ENCODE measurements at places on chromosomes 11 and 22.

GRCh38 chr11:35223371-35223796 is 84.4 kb downstream of the CD44 start:
- DNase-seq, result no peak

GRCh38 chr11:122732342-122733315 is 77.1 kb downstream of the UBASH3B start:
- no peak for DNase-seq

- no peak for DNase-seq
These were observed 33.3 kb downstream of the APOL6 start for GRCh38 chr22:35681454-35682052.

DNA sequence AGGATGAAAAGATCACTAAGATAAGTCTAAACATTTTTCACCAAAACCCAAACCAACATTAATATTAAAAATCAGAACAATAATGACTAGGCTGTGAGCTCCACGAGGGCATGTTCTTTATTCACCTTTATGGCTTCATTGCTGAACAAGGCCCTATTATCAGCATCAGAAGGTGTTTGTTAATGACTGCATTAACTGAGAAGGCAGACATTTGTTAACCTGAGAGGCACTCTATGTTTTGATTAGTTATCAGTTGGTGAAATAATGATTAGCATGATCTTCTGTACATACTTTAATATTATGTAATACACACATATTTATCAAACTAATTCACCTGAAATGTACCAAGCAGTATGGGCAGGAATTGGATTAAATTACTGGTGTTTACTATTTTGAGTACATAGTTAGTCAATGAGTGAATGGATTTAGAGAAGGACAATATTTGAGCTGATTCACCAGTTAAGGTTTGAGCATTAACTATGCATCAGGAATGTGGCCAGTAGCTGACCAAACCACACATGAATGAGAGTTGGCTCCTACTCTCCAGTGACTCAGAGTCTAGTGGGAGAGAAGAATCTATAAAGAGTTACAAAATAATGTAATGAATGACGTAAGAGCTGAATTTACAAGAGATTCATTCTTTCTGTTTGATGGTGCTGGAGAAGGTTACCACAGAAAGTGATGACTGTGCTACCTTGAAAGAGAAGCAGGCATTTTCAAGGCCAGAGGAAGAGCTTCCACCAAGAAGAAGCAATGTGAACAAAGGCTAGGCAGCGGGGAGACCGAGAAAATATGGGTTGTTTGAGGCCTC is 6.7 kb downstream of the IL18 start:
- no peak for DNase-seq

GRCh38 chr11:124170801-124171586 is 12.2 kb upstream of the OR10D3 start:
- no peak for DNase-seq

DNA sequence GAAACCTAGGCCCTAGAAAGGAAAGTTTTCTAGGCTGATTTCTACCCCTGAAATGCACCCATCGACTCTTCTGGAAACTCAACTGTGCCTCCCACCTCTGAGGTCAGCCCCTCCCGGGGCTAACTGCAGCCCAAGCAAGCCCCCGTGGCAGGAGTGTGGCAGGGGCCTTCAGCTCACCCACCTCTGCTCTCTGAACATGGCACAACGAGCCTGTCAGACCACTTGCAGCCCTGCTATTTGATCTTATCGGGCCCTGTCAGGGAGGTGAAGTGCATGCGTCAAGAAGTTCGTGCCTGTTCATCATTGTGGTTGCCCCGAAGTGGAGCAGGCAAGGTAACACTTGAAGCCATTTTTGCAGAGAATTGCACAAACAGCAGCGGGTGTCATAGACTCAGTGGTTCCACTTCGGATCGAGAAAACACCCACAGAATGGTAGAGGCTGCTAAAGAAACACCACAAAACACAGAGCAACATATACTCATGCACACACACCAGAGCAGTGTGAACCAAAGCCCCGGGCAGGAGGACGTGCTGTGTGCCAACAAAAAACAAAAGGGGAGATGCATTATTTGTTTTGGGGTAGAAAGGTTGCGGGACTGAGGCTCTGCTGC is 262.7 kb downstream of the ETS1 start:
- DNase-seq, result peak; percentile 59

- no peak for DNase-seq
These were observed 79.5 kb upstream of the CRYBB3 start for GRCh38 chr22:25120093-25120561.

GRCh38 chr11:12508151-12508751 is 130.9 kb downstream of the PARVA start:
- no peak for DNase-seq

DNA sequence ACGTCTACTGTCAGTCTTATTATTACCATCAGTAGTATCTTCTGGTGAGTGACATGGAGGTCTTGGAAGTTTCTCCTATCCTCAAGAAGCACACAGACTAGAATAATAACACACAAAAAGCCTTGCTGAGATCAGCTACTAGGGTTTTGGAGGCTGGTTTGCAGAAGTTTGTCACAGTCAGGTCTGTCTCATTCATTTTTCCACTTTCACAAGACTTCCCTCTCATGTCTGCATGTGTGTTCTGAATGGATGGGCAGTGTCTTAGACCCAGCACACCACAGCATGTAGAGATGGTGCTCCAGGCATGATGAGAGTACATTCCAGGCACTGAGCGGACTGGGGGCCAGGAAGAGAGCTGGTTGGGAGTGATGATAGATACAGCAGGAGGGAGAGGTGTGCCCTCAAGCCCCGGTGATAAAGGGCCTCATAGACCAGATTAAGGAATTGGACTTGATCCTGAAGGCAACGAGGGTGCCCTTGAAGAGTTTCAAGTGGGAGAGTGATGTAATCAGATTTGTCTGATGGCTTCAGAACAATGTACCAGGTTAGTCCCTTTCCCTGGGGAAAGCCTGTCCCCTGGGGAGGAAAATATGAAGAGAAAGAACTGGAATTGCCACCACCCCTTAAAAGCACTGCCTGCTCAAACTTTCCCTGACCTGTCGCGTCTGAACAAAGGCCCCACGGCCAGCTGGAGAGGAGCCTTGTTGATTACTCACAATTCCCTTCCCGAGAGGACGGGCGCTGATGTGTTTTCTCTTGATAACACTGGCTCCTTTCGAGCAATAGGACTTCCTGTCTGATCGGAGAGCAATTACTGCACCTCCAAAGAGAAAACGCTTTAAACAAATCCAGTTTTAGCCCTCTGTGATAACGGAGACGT is 45.1 kb upstream of the LMO2 start:
- no peak for DNase-seq

DNA sequence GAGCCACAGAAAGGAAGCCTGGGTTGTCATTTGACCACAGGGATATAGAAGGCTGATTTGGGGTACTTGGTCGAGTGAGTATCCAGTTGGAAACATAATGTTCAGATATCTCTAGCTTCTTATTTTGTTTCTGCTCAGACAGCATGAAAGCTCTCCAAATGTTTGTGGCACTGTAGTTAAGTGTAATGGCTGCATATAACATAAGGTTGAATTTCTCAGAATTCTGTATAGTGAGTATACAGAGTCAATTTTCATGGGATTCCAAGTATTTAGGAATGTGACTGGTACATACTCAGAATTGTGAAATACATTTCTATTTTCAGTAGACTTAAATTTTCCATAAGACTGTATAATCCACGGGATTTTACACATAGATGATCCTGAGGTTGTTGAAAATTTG is 2102.1 kb upstream of the RAG2 start:
- no peak for DNase-seq

DNA sequence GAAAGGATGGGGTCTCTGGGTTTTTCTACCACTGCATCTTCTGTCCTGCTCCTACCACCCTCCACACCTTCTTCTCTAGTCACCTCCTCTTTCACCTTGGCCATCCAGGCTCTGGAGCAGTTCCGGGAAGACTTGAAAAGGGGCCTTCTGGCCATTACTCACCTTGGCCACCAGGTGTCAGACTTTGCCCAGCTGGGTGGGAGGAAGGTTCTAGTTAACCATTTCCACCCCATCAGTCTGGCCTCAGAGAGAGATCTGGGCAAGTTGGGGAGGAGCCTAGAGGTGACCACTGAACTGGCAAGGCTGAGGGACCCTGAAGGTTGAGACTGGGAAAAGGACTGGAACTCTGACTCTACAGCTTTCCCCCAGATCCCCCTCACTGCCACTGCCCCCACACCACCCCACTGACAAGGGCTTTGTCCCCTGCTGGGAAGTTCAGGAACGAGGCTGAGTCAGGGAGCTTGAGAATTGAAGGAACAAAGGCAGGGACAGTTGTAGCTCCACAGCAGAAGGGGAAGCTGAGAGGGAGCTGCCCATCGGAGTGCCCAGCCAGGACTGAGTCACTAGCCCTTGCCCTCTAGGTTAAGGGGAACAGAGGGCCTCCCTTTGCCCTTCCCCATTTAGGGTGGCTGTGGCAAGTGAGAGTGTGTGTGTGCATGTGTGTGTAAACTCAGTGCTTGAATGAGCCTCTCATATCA is 3.7 kb upstream of the POLD4 start:
- DNase-seq, result peak; percentile 44

GRCh38 chr22:30591588-30592359 is at the start of gene PES1:
Gene PES1, minus strand, starts transcription at chr22:30591910. Its CDS starts 77 bp downstream, at chr22:30591833.
- peak; percentile 87 for DNase-seq

GRCh38 chr11:116698080-116698479 is 74.7 kb downstream of the BUD13 start:
- DNase-seq, result no peak

DNA sequence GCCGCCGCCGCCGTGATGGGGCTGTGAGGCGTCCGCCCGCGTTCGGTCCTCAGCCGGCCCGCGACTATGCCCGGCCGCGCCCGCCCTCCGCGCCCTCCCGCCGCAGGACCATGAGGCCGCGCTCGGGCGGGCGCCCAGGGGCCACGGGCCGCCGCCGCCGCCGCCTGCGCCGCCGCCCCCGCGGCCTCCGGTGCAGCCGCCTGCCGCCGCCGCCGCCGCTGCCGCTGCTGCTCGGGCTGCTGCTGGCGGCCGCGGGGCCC is 215 bp downstream of the ZNRF3 start:
- no peak for DNase-seq

- DNase-seq, result no peak
These were observed at the start of gene CASP12 for GRCh38 chr11:104897891-104898684. Gene CASP12, minus strand, starts transcription at chr11:104898460.

DNA sequence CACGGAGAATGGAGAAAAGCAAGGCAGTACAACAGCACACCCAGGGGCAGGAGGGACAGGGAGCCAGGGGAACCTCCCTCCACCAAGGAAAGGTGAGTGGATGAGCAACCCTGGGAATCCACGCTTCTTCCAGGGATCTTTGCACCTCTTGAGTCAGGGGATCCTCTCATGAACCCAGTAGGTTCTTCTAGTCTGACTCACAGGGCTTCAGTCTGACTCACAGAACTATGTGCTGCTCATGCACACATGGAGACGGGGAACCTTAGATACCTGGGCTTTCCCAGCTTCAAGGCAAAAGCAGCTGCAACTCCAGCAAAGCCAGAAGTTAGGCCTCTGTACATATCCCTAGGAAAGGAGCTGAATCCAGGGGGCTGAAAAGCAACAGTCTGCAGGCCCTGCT is 1021.4 kb upstream of the TENM4 start:
- no peak for DNase-seq

DNA sequence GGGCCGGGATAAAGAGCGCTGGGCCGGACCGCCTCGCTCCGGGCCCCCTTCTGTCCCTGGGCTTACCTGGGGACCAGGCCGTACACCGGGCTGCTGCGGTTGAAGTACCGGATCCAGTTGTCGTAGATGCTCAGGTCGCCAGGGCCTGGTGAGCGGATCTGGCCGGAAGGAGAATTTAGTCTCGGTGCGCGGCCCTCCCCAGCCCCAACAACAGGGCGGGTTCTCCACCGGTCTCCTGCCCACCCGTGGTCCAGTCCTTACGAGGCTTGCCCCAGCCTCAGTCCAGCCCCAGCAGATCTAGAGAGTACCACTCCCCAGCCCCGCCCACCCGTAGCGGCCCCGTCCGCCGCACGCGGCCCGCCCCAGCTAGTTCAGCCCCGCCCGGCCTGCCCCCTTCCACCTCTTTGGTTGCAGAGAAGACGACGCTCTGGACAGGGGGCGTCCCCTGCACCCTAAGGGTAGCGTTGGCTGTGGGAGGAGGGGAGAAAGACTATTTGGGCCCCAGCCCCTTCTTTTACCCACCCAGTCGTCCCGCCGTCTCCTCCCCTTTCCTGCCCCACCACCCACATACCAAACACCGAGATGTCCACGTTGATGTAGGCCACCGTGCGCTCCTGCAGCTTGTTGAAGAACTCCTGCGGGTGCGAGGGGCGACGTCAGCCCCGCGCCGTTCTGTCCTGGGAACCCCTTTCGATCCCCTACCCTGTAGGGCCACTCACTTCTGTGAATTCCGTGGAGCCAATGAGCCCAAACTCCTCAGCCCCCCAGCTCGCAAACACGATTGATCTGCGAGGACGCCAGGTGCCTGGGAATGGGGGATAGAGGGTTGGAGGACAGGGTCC is 6.8 kb downstream of the SAC3D1 start:
- DNase-seq, result no peak

DNA sequence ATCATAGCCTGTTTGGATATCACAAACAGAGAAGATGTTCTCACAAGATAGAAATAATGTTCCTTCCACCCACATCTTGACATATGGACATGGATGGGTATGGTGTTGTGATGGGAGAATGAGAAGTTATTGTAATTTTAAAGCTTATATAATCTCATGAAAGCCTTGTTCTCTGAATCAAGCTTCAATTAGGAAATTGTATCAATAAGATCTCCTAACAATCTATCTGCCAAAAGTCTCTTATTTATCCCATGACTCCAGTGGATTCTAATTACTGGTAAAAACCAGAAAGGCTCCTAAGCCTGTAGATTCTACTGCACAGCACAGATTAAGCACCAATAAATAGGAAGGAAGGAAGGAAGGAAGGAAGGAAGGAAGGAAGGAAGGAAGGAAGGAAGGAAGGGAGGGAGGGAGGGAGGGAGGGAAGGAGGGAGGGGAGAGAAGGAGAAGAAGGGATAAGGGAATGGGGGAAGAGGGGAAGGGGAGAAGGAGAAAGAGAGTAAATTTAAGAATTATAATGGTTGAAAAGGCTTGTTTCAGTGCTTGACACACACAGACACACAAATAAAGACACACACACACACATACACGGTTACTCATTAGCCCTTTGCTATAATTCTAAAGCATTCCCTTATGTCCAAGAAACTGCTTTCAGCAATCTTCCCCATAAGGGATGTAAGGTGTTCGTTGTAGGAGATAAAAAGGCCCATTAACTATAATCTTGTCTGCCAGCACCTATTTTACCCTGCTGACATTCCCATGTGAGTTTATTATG is 258.0 kb upstream of the API5 start:
- no peak for DNase-seq

- no peak for DNase-seq
These were observed 24.2 kb upstream of the HORMAD2 start for GRCh38 chr22:30056015-30056414.

- DNase-seq, result no peak
These were observed 1.7 kb upstream of the SLC29A2 start for GRCh38 chr11:66373265-66373664.

DNA sequence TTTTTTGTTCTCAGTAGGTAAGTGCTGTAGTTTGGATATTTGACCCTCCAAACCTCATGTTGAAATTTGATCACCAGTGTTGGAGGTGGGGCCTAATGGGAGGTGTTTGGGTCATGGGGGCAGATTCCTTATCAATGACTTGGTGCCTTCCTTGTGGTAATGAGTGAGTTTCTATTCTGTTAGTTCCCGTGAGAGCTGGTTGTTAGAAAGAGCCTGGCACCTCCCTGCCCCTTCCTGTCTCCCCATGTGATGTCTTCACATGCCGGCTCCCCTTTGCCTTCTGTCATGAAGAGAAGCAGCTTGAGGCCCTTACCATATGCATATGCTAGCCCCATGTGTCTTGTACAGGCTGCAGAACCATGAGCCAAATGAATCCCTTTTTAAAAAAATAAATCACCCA is 138.3 kb downstream of the TMEM135 start:
- no peak for DNase-seq

- no peak for DNase-seq
These were observed 102.1 kb downstream of the C11orf91 start for GRCh38 chr11:33598426-33599069.

Measured in stimulated activated CD8-positive, alpha-beta memory T cell treated with anti-CD3 and anti-CD28 coated beads, Interleukin-15, amount 100 ng/mL, for 1 hour (primary cell).